ENCODE measurements at places on chromosomes 4 and X.

GRCh38 chr4:79959652-79960051, 113.4 kb downstream of the ANTXR2 start:
- no peaks in the 10 kb centered on the region for H3K36me3 ChIP-seq
- no peak overlapping the region for H3K4me3 ChIP-seq
- no peaks in the 10 kb centered on the region for H3K4me1 ChIP-seq
- H3K27me3 ChIP-seq, result no peaks in the 10 kb centered on the region

GRCh38 chr4:150379454-150379853, 202.5 kb upstream of the MAB21L2 start:
- no peaks in the 10 kb centered on the region for H3K27me3 ChIP-seq
- H3K27ac ChIP-seq, result no peak overlapping the region
- H3K36me3 ChIP-seq, result no peaks in the 10 kb centered on the region
- no peaks in the 10 kb centered on the region for H3K4me1 ChIP-seq

DNA sequence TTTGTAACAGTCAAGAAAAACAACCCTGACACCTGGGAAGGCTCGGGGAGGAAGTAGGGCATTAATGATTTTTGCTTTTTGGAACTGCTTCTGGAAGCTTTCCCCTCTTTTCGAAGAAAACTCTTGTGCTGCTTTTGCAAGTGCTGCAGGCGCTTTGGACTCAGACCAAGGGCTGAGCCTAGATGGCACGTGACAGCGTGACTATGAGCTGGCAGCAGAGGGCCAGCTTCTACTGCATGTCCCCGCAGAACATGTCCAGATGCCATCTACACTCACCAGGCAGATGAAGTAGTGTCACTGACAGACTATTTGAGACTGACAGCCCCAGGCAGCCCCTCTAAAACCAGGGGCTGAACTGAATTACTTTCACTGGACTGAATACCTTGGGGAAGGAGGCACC, 6.2 kb downstream of the NR0B1 start:
- no peak for DNase-seq
- no peak overlapping the region for H3K4me3 ChIP-seq
- no peaks in the 10 kb centered on the region for H3K36me3 ChIP-seq
- no peaks in the 10 kb centered on the region for H3K4me1 ChIP-seq
- H3K27ac ChIP-seq, result no peak overlapping the region

- H3K27me3 ChIP-seq, result no peaks in the 10 kb centered on the region
- H3K4me3 ChIP-seq, result no peak overlapping the region
These were observed 53.9 kb upstream of the HEPH start for GRCh38 chrX:66110112-66110511.

GRCh38 chrX:17025621-17026302, 79.3 kb downstream of the REPS2 start:
- no peaks in the 10 kb centered on the region for H3K27me3 ChIP-seq
- H3K4me3 ChIP-seq, result no peak overlapping the region
- no peak for DNase-seq
- H3K27ac ChIP-seq, result no peak overlapping the region

All from CD4-positive, alpha-beta memory T cell (primary cell).